ENCODE measurements at places on chromosomes 5 and 9.

DNA sequence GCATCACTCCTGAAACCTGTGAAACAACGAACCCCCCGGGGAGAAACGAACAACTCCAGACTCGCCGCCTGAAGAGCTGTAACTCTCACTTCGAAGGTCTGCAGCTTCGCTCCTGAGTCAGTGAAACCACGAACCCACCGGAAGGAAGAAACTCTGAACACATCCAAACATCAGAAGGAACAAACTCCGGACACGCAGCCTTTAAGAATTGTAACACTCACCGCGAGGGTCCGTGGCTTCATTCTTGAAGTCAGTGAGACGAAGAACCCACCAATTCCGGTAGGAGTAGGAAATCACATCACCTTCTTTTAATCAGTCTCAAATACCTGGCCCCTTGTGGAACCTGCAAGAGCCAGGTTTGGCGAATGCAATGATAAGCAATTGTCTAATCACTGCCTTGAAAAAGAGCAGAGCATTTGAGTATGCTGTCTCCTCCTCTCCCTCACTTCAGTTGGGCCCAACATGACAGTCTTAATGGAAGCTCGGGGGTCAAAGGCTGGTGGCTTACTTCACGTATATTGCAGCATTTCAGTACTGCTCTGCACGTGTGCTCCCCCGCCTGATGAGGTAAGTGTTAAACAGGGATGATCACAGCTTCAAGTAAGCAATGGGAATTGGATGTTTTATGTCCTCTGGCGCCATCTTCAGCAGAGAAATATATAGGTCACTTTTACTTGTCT lies 473 bp downstream of the IRGM start:
- peak; percentile 31 for DNase-seq

GRCh38 chr5:100731768-100732167 lies 171.3 kb downstream of the ST8SIA4 start:
- no peak for DNase-seq

GRCh38 chr9:79731171-79731890 lies 159.6 kb downstream of the TLE4 start:
- no peak for DNase-seq

GRCh38 chr5:107373549-107374263 lies 297.0 kb downstream of the EFNA5 start:
- no peak for DNase-seq

DNA sequence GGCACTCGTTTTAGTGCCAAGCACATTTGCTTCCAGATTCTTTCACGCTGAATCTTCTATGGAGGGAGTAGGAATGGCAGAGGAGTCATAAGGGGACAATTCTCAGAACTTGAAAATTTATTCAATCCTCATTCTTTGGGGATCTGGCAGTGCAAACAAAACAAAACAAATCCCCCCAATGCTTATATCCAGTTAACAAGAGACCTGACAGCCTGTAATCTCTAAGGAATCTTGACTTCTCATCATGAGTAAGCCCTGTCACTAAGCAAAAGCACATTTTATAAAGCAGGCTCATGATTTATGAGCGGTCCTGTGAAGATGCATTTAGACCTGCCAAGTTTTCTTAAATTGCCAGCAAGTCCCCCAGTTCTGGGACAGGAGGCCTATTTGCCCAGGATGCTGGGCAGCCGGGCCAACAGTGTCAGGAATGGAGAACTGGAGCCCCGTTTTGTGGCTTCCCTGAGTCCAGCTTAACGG lies 513.9 kb downstream of the CTNND2 start:
- no peak for DNase-seq

All from activated CD4-positive, alpha-beta T cell treated with anti-CD3 and anti-CD28 coated beads for 1 hour (primary cell).